ENCODE measurements at places on chromosomes 12 and 14. TPM values are rescaled to one million over a fixed set of nuclear protein-coding genes. Genes with fewer than 3 reads are reported as not detected.

DNA sequence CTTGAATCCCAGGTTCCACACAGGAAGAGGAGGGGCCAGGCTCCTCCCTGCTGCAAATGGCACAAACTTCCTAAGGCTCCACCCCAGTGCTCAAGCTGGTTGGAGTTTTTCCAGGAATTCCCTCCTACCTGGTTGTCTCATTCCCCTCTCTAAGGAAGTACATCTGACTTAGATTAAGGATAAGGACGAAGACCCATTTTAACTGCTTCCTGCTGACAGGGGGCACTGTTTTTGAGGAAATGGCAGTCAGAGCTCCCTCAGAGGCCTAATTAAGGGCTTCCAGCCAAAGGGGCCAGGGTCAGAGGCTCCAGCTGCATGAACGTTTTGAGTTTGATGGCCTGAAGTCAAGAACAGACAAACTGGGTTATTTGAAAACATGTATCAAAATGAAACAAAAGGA is 1084.7 kb downstream of the SLC6A15 start:
- no peak for DNase-seq

DNA sequence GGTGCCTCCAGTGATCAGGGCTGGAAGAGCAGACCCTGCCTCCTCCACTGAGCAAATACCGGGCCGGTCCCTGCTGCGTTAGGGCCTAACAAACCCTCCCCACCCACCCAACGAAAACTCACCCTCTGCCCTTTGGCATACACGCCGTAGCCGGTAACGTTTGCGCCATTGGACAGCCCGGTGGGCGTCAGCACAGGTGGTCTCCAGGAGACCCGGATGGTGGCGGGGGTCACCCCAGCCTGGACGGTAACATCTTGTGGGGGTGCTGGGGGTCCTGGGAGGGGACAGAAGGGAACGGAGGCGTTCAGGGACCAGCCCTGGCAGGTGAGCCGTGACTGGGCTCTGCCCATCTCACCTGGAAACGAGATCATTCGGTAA is 100.5 kb downstream of the PIWIL1 start:
- no peak for DNase-seq

The NAA30 gene
- 31.5 TPM for polyA plus RNA-seq

- DNase-seq: no peak
Observed at GRCh38 chr12:67630373-67631088, 18.0 kb upstream of the DYRK2 start.

GRCh38 chr12:91958816-91959215 is 186.8 kb downstream of the BTG1 start:
- DNase-seq: no peak

- no peak for DNase-seq
Observed at GRCh38 chr12:104866291-104866690, 91.8 kb downstream of the SLC41A2 start.

- DNase-seq: no peak
Observed at GRCh38 chr12:26172946-26173552, 22.3 kb upstream of the SSPN start.

GRCh38 chr12:8508910-8509841 is 4.1 kb upstream of the CLEC4D start:
- DNase-seq: no peak

GRCh38 chr12:20210621-20211215 is 157.6 kb upstream of the PDE3A start:
- no peak for DNase-seq

The ITPR2 gene
- polyA plus RNA-seq: 14.6 TPM

DNA sequence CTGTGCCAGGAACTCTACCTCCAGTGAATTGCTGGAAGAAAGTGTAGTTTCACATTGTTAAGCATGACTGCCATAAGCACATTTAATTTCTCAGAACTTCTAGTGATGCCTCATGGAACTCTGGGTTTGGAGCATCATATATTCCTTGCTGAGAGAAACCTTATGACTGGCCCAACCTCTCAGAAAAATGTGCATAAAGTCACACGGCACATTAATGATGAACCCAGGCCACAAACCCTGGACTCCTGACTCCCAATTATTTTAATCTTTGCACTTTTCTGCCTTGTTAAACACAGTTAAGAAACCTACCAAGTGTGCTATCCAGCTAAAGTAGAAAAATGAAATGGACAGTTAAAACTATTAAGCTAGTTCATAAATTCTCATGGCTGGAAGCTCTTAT is 5.6 kb downstream of the TCP11L2 start:
- no peak for DNase-seq

- no peak for DNase-seq
Observed at GRCh38 chr14:61380984-61381383, 59.6 kb downstream of the PRKCH start.

GRCh38 chr12:51341251-51342007 is 5.0 kb downstream of the CELA1 start:
- DNase-seq: peak; percentile 74

DNA sequence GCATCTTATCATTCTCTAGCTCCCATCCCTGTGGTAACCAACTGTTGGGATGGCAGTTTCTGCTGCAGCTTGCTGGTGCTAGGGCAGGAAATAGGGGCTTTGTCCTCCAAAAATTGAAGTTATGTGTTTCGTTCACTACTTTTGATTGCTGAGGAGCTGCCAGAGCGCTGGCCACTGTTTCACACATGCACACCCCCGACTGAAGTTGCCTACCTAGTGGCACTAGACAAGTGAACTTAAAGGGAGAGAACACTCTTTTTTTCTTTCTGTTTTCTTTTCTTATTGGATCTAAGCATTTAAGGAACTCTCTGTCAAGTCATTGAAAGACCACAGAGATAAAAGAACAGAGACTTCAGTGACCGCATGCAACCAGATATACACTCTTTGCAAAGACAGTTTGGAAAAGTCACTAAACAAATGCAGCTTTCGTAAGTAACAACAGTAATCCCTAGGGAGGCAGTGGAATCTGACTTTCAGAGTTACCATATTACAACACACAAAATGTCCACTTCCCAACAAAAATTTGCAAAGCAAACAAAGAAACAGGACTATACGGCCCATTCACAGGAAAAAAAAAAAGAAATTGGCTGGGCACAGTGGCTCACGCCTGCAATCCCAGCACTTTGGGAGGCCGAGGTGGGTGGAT is 12.0 kb downstream of the TFCP2 start:
- no peak for DNase-seq

GRCh38 chr12:51687614-51688013 is 96.6 kb downstream of the SCN8A start:
- no peak for DNase-seq

GRCh38 chr14:38257507-38257906 is 1.6 kb upstream of the CLEC14A start:
- no peak for DNase-seq

DNA sequence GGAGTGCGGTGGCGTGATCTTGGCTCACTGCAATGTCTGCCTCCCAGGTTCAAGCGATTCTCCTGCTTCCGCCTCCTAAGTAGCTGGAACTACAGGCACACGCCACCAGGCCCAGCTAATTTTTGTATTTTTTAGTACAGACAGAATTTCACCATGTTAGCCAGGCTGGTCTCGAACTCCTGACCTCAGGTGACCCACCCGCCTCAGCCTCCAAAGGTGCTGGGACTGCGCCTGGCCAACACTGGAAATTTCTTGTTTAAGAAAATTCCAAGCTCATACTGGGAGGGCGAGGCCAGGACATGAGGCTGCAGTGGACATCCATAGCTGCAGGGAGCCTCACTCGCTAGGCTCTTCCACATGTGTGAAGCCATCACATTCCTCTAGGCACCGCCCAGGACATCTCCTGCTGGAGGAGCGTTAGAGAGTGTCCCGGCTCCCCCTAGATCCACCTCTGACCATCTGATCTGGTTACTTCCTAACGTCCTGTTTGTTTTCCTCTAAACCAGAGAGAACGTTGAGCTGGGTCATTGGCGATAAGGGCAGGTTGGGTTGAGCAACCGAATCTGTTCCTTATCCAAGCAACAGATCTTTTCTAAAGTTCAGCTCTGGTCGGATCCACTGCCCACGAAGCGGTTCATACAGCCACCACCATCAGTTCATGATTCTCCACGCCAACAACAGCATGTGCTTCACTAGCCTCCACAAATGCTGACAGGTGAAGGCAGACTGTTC is 108.2 kb upstream of the MED13L start:
- DNase-seq: no peak

DNA sequence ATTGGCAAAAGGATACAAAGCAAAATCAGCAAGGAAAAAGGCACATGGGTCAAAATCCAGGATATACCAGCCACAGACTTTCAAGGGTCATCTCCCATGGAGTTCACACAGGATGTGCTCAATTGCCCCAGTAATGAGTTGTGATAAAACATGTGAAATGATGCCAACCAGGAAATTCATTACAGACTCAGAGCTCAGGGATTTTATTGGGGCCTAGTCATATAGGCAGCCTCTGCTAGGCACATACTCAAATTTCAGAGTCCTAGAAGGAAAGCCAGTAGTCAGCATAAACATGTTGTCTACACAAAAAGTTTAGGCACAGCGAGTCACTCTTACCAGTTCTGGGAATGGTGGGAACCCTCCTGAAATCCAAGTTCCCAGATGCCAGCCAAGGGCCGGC is 64.4 kb upstream of the OSBPL8 start:
- DNase-seq: no peak

The KERA gene
- not detected for polyA plus RNA-seq

GRCh38 chr14:102772781-102773570 is 4.3 kb upstream of the TRAF3 start:
- DNase-seq: no peak

DNA sequence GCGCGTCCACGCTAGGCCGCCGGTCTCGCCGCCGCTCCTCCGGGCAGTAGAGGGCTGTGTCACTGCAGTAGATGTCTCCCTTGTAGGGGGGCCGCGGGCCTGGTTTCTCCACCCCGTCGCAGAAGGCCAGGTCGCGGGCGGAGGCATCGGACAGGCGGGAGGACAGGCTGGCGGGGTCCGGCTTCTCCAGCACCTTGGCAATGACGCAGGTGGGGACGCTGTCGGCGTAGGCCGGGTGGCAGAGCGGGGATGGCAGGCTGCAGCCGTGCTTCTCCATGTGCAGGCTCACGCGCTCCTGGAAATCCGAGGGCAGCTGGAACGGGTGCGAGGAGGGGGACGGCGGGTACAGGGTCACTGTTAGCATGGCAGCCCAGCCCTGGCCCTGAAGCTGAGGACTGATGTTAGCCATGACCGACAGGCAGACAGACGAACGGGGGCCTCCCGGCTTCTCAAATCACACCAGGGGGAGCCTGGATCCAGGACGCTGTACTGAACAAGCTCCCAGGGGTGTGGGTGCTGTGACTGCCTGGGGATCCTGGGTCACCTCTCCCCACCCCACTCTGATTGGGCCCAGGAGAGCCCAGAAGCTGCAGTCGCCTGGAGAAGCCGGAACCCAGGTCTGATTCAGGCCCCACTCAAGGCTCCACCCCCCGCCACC is 48.1 kb downstream of the BEGAIN start:
- no peak for DNase-seq

The MAPK1IP1L gene
- 89.7 TPM for polyA plus RNA-seq

GRCh38 chr12:93954166-93955112 is 193.9 kb upstream of the PLXNC1 start:
- DNase-seq: no peak

- no peak for DNase-seq
Observed at GRCh38 chr12:100145643-100146042, 3.0 kb upstream of the BLTP3B start.

The AICDA gene
- polyA plus RNA-seq: 0.35 TPM

The BIN2 gene
- 3.1 TPM for polyA plus RNA-seq

- no peak for DNase-seq
Observed at GRCh38 chr12:70078161-70078560, 165.1 kb upstream of the CNOT2 start.

DNA sequence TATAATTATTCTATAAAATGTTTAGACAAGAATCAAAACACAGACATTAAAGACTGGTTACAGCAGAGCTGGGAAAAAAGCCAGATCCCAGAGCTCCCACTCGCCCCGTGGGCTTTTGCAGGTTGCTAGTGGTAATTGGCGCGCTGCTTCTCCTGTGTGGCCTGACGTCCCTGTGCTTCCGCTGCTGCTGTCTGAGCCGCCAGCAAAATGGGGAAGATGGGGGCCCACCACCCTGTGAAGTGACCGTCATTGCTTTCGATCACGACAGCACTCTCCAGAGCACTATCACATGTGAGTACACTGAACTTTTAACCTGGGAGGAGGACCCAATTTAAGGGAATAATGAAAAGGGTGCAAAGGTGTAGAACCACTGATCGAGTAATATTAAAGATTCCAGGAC is 7.5 kb downstream of the TMEM52B start:
- DNase-seq: no peak

DNA sequence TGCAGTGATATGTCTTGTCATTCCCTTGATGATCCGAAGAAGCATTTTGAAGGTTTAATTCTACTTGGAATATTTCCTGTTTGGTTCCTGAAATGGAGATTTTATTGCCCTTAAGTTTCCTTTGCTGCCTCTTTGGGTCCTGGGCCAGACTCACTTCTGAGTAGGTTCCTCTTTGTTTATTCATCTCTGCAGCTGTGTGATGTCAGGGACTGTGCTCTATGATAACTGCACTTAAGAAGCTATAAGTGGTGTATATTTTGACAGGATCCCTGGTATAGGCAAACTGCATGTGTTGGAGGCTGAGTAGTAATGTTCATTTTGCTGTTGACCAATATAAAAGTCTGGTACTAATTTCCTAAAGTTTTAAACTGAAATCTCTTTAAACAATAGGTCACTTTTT is at the start of gene KLRC4:
KLRC4 (minus strand) TSS at position 366 of the 400 bp plus-strand sequence; CDS start at position 184, 182 bp downstream.
- no peak for DNase-seq

The ABHD4 gene
- polyA plus RNA-seq: 43.7 TPM

- DNase-seq: no peak
Observed at GRCh38 chr12:116766285-116766684, 28.2 kb downstream of the RNFT2 start.

DNA sequence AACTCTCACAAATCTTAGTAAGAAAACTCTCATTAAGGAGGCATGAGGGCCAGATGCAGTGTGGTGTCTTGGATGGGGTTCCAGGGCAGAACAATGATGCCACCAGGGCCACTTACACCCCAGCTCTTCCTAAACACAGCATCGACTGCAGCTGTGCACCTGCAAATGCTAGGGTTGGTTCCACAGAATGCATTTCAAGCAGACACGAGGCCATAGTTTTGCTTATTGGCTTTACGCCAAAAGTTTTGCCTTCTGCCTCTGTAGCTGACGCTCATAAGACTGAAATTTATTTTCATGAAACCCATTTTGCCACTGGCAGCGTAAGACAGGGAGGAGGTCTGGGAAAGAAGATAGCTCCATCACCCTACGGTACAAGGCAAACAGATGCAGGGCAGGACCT is 179.0 kb downstream of the RIMBP2 start:
- DNase-seq: no peak

DNA sequence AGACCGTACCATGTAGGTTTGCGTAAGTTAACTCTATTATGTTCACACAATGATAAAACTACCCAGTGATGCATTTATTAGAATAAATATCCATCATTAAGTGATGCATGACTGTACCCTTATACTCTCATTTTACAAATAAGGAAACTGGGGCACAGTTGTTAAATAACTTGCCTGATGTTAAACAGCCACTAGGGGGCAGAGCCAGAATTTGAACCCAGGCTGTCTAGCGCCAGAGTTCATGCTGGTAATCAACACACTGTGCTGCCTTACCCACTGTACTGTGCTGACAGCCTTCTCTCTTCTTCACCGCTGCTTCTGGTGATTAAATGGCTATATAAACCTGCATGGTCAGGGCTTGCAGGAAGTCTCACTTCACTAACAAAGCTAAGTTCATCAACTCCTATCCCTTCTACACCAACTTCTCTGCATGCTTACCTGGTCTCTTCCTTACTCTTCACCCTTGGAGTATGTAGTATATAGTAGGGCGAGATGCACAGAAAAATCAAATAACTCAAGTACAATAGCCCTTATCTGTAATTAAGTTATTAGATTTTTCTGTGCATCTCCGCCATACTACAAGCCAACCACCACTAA is 43.6 kb upstream of the APPL2 start:
- DNase-seq: no peak

The OR4K17 gene
- polyA plus RNA-seq: 0.03 TPM
